ENCODE measurements at places on chromosomes 11 and 22.
A peak's percentile ranks its signal among the peaks of the same experiment; 100 is the strongest.

- no peak for DNase-seq
- peaks cover 82% of the 10 kb centered on the region for H3K27me3 ChIP-seq
- H3K36me3 ChIP-seq: no peaks in the 10 kb centered on the region
- peaks cover 33% of the 10 kb centered on the region for H3K4me1 ChIP-seq
- peak overlapping the region; percentile 73 for H3K4me3 ChIP-seq
Observed at GRCh38 chr11:14972581-14973495, 687 bp upstream of the CALCA start.

DNA sequence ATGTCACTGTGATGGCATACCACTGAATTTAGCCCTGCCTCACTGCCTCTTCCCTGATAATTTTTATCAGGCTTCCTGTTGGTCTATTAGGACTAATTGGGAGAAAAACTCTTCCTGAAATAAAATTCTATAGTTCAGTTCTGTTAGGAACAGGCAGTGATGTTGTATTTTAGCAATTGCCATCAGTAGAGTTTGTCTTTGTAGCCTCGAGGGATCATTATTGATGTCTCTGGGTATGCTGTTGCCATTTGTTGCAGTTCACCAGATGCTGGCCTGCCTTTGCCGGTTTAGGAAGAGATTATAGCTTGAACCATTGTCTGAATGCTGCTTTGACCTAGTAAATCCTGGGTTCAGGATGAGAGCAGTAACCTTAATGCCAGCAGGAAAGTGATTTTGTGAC, 41.0 kb downstream of the KDM2A start:
- peaks cover 54% of the 10 kb centered on the region for H3K4me1 ChIP-seq
- no peak for DNase-seq
- peak overlapping the region; percentile 83 for H3K27ac ChIP-seq
- peaks cover 68% of the 10 kb centered on the region for H3K36me3 ChIP-seq

GRCh38 chr11:65710421-65710820, 1.6 kb upstream of the KAT5 start:
- H3K27me3 ChIP-seq: no peaks in the 10 kb centered on the region
- peaks cover 38% of the 10 kb centered on the region for H3K4me1 ChIP-seq
- DNase-seq: no peak
- H3K36me3 ChIP-seq: peaks cover 9% of the 10 kb centered on the region
- H3K4me3 ChIP-seq: no peak overlapping the region

GRCh38 chr11:45847911-45848316, 639 bp downstream of the CRY2 start:
- H3K27me3 ChIP-seq: no peaks in the 10 kb centered on the region
- H3K36me3 ChIP-seq: no peaks in the 10 kb centered on the region
- H3K4me1 ChIP-seq: peaks cover 67% of the 10 kb centered on the region
- DNase-seq: no peak
- peak overlapping the region; percentile 93 for H3K4me3 ChIP-seq

GRCh38 chr11:122163053-122163819, 47.2 kb upstream of the BLID start:
- H3K36me3 ChIP-seq: no peaks in the 10 kb centered on the region
- H3K27me3 ChIP-seq: peaks cover 9% of the 10 kb centered on the region
- DNase-seq: no peak
- H3K4me1 ChIP-seq: no peaks in the 10 kb centered on the region
- no peak overlapping the region for H3K4me3 ChIP-seq

GRCh38 chr22:19567157-19568009, 43.2 kb upstream of the CLDN5 start:
- no peaks in the 10 kb centered on the region for H3K36me3 ChIP-seq
- no peak overlapping the region for H3K27ac ChIP-seq
- H3K27me3 ChIP-seq: no peaks in the 10 kb centered on the region
- DNase-seq: no peak
- H3K4me3 ChIP-seq: no peak overlapping the region

GRCh38 chr11:19828382-19829108, 115.9 kb downstream of the NAV2 start:
- H3K27ac ChIP-seq: no peak overlapping the region
- no peaks in the 10 kb centered on the region for H3K4me1 ChIP-seq
- no peak overlapping the region for H3K4me3 ChIP-seq

DNA sequence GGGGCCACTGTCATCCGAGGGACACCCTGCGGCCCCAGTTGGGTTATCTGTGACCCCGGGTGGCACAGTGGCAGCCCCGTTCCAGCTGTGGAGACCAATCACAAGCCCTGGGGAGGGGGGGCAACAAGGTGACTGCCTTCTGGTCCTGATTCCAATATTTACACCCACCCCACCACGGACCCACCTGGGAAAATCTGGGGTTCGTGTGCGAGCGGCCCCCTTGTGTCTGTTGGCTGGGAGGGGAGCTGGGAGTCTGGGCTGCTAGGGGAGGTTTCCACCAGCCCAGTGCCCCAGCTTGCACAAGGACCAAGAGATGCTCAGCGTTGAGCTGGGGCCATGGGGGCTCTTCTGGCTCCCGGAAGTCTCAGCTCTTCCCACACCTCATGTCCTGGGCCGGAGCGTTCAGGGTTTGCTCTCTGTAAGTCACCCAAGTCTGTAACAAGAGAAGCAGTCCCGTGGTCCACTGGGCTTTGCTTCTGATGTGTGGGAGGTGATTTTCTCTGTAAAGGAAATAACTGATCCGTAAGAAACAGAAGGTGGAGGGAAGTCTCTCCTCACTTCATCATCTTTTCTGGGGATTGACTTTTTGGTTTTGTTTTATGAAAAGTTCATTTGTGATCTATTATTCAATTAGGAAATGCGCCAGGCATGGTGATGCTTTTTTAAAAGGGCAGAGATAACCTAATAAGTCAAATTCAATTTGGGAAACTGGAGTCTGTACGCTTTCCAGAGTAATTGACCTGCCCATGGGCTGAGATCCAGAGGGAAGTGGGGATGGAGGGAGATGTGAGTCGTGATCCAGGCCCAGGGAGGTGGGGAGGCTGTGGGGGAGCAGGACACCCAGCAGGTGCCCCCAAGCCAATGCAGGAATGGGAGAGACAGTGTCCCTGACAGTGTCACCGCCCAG, 22.4 kb upstream of the GAL start:
- no peaks in the 10 kb centered on the region for H3K36me3 ChIP-seq
- H3K4me1 ChIP-seq: no peaks in the 10 kb centered on the region
- no peak overlapping the region for H3K27ac ChIP-seq
- DNase-seq: no peak
- H3K4me3 ChIP-seq: no peak overlapping the region

GRCh38 chr11:26550022-26550421, 22.0 kb downstream of the MUC15 start:
- H3K4me3 ChIP-seq: no peak overlapping the region
- H3K36me3 ChIP-seq: no peaks in the 10 kb centered on the region
- no peak for DNase-seq
- H3K27me3 ChIP-seq: no peaks in the 10 kb centered on the region
- no peaks in the 10 kb centered on the region for H3K4me1 ChIP-seq

- DNase-seq: no peak
- H3K27ac ChIP-seq: no peak overlapping the region
- no peaks in the 10 kb centered on the region for H3K36me3 ChIP-seq
- no peak overlapping the region for H3K4me3 ChIP-seq
- no peaks in the 10 kb centered on the region for H3K4me1 ChIP-seq
Observed at GRCh38 chr11:102117472-102118113, 7.3 kb downstream of the YAP1 start.

- H3K27me3 ChIP-seq: no peaks in the 10 kb centered on the region
- H3K4me3 ChIP-seq: no peak overlapping the region
- peaks cover 21% of the 10 kb centered on the region for H3K36me3 ChIP-seq
- no peak overlapping the region for H3K27ac ChIP-seq
- peaks cover 10% of the 10 kb centered on the region for H3K4me1 ChIP-seq
Observed at GRCh38 chr22:45154383-45154782, 9.3 kb upstream of the NUP50 start.

DNA sequence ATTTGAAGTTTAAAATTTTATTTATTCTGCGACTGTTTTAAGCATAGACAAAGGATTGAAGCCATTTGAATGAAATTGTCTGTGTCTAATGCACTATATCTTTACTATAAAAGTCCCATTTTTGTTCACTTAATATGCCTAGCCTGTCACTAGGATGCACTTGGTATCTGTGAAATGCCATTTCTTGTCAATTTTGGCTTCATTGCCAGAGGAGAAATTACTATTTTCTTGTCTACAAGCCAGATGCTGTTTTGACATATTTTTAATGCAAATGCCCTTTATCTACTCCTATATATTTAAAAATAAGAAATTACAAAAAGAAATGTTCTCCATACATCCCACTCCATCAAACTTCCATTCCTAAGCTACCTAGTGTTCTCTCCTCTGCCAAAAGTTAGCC, 1704.5 kb upstream of the RAG2 start:
- no peak overlapping the region for H3K27ac ChIP-seq
- no peaks in the 10 kb centered on the region for H3K4me1 ChIP-seq

GRCh38 chr11:74988541-74989259, at the start of gene NEU3:
Gene NEU3, plus strand, starts transcription at chr11:74988933. Its CDS starts 128 bp downstream, at chr11:74989061.
- DNase-seq: peak; percentile 79
- H3K36me3 ChIP-seq: no peaks in the 10 kb centered on the region
- H3K27me3 ChIP-seq: no peaks in the 10 kb centered on the region
- peak within 1 kb of the TSS; percentile 83 for H3K27ac ChIP-seq
- H3K4me3 ChIP-seq: peak within 1 kb of the TSS; percentile 92
- H3K4me1 ChIP-seq: peaks cover 28% of the 10 kb centered on the region

DNA sequence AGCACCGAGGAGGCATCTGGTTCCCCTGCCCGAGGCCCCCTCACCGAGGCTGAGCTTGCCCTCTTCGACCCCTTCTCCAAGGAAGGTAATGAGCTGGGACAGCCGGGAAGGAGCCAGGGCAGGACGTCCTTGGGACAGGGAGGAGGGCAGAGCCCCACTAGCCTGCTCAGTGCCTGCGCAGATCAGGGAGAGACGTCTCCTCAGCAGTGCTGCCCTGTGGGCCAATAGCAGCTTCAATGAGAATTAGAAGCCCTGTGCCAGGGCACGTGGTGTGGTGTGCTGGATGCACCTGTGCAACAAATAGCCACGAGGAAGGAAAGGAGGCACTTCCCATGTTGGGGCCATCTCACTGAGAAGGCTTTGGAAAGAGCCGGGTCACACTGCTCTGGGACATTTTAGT, 5.4 kb upstream of the SAC3D1 start:
- H3K36me3 ChIP-seq: no peaks in the 10 kb centered on the region
- peaks cover 2% of the 10 kb centered on the region for H3K4me1 ChIP-seq
- no peaks in the 10 kb centered on the region for H3K27me3 ChIP-seq
- H3K4me3 ChIP-seq: no peak overlapping the region
- DNase-seq: no peak

DNA sequence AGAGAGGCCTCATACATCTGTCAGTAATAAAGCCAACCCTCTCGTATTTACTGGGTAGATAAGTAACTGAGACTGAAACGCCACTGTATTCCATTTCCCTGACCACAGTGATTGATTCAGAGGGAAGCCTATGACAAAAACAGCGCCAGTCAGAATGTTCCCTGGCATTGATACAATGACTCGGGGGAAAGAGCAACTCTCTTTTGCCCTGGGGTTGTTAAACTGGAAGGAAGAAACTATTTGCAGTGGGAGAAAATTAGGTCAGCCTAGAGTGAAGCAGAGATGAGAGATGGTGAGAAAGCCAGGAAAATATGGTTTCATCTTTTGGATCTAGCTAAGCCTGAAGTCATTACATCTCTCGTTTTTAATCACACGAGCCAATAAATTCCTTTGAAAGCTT, 48.6 kb upstream of the RBFOX2 start:
- peak overlapping the region; percentile 26 for H3K27ac ChIP-seq
- DNase-seq: no peak
- H3K36me3 ChIP-seq: no peaks in the 10 kb centered on the region

GRCh38 chr11:85423316-85423715, 203.8 kb downstream of the DLG2 start:
- no peaks in the 10 kb centered on the region for H3K27me3 ChIP-seq
- no peaks in the 10 kb centered on the region for H3K4me1 ChIP-seq
- no peak overlapping the region for H3K4me3 ChIP-seq
- H3K27ac ChIP-seq: no peak overlapping the region
- DNase-seq: no peak

GRCh38 chr11:126225295-126225665, 13.7 kb downstream of the FAM118B start:
- no peak for DNase-seq
- no peak overlapping the region for H3K4me3 ChIP-seq
- no peak overlapping the region for H3K27ac ChIP-seq
- peaks cover 9% of the 10 kb centered on the region for H3K4me1 ChIP-seq
- no peaks in the 10 kb centered on the region for H3K27me3 ChIP-seq

DNA sequence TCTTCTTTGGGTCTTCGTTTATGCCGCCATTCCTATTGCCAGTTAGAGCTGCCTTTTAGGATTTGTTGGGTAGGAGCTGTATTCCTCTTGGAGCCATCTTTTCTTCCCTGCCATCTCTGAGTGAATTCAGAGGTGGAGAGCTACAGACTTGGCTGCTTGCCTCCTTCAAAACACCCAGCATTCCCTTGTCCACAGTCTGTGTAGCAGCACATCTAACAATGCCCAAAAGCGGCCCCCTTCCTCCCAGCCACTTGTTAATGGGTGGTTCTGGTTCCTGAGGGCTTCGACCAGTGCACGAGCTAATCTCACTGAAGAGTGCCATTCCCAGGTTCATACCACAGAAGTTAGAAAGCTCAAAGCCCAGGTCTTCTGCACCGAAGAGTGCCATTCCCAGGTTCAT, 37.7 kb downstream of the MARK2 start:
- H3K4me3 ChIP-seq: no peak overlapping the region
- no peak for DNase-seq
- no peaks in the 10 kb centered on the region for H3K27me3 ChIP-seq
- H3K4me1 ChIP-seq: peaks cover 39% of the 10 kb centered on the region
- peaks cover 5% of the 10 kb centered on the region for H3K36me3 ChIP-seq

GRCh38 chr11:73171436-73172161, 29.5 kb upstream of the FCHSD2 start:
- DNase-seq: no peak
- H3K36me3 ChIP-seq: no peaks in the 10 kb centered on the region
